ENCODE measurements at places on chromosomes 5 and 9. TPM values are rescaled to one million over a fixed set of nuclear protein-coding genes. Genes with fewer than 3 reads are reported as not detected.

The KIF12 gene
- not detected for total RNA-seq

The SLC27A6 gene
- not detected for total RNA-seq

The ENDOG gene
- 34.9 TPM for total RNA-seq

The OR1K1 gene
- total RNA-seq = not detected

The PAPPA gene
- 43.0 TPM for total RNA-seq

The PRR16 gene
- total RNA-seq = 1.1 TPM

The NDST1 gene
- total RNA-seq = 20.8 TPM

The KCNIP1 gene
- not detected for total RNA-seq

The DOK3 gene
- 1.2 TPM for total RNA-seq

The HSPA5 gene
- 226 TPM for total RNA-seq

The C6 gene
- total RNA-seq = not detected

The SMIM33 gene
- total RNA-seq = not detected

The CDKN2B gene
- not detected for total RNA-seq

The C5orf58 gene
- total RNA-seq = not detected

The EHMT1 gene
- 44.7 TPM for total RNA-seq

The SLC36A3 gene
- not detected for total RNA-seq

The CARD9 gene
- total RNA-seq = 0.32 TPM
